ENCODE measurements at places on chromosomes 7 and 10.

GRCh38 chr7:116259156-116259870 lies 49.0 kb downstream of the TES start:
- DNase-seq = no peak

DNA sequence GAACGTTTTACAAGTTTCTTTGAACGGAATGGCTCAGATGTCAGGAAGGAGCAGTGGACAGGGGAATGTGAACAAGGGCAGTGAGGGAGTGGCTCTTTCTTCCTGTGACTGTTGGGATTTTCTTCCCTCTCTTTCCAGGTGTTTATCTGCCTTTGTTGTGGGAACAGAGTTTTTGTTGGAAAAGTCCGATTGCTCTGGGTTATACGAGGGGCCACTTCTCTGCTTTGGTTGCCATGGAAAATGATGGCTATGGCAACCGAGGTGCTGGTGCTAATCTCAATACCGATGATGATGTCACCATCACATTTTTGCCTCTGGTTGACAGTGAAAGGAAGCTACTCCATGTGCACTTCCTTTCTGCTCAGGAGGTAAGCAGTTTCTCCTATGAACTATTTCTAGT lies 41.4 kb downstream of the ZRANB1 start:
- DNase-seq = no peak

- DNase-seq = no peak
These were observed 2.8 kb upstream of the LRMDA start for GRCh38 chr10:75428434-75429158.

GRCh38 chr7:38323156-38323555 lies 49.7 kb upstream of the TARP start:
- DNase-seq = no peak

DNA sequence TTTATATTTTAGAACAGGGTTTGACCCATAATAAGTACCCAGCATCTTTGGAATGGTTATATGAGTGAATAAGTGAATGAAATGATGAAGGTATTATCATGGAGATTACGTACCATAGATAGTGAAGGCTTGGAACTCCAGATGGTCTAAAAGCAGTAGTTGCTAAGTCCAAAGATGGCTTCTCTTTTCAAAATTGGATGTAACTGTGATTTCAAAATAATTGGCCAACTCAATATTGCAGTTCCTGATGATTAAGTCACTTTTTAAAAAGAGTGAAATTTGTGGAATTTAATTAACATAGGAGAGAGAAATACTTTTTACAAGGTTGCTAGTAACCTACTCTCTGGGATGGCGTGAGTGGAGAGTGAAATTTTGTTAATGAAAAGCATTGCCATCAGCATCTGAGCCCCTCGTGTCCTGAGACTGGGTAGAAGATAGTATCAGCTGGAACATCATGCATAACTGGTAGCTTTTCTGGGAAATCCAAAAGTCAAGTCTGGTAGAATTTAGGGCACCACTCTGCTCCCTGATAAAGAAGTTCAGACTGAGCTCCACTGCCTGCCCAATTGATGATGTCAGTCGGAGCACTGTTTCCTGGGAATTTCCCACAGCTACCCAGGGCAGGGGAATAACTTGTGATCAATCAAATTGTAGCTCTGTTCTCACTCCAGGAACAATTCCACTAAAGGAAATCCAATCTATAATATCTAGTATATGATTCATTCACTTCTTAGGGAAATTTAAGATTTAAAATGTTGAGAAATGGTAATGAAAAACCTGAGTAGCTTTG lies 3.2 kb downstream of the GPR141 start:
- DNase-seq = no peak

GRCh38 chr10:51073453-51074237 lies 642 bp upstream of the PRKG1 start:
- DNase-seq = peak; percentile 61
